ENCODE measurements at places on chromosomes 7 and 10. TPM values are rescaled to one million over a fixed set of nuclear protein-coding genes. Genes with fewer than 3 reads are reported as not detected.

GRCh38 chr7:31027161-31027965 lies 24.7 kb upstream of the ADCYAP1R1 start:
- no peak overlapping the region for H3K4me3 ChIP-seq
- no peaks in the 10 kb centered on the region for H3K27me3 ChIP-seq
- no peaks in the 10 kb centered on the region for H3K36me3 ChIP-seq
- H3K4me1 ChIP-seq, result peaks cover 15% of the 10 kb centered on the region

The PTN gene
- 7.1 TPM for total RNA-seq

DNA sequence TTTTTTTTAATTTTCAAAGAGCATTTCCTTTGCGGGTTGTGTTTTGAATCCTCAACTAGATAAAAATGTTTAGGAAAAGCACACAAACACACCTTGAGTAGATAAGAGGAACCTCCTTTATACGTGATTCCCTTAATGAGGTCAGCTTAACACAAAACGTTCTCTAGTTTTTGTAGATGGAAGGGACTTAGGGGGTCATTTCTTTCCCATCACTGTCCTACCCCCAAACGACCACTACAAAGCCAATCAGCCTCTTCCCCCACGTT lies 1.2 kb downstream of the SUV39H2 start:
- H3K36me3 ChIP-seq, result peaks cover 7% of the 10 kb centered on the region
- peak overlapping the region; percentile 95 for H3K4me3 ChIP-seq
- no peak for DNase-seq
- H3K27me3 ChIP-seq, result no peaks in the 10 kb centered on the region

The SUGCT gene
- total RNA-seq, result 3.6 TPM
